ENCODE measurements at places on chromosomes 12 and 14.

- no peak for DNase-seq
Measured at GRCh38 chr12:91432089-91432488, 249.5 kb upstream of the DCN start.

DNA sequence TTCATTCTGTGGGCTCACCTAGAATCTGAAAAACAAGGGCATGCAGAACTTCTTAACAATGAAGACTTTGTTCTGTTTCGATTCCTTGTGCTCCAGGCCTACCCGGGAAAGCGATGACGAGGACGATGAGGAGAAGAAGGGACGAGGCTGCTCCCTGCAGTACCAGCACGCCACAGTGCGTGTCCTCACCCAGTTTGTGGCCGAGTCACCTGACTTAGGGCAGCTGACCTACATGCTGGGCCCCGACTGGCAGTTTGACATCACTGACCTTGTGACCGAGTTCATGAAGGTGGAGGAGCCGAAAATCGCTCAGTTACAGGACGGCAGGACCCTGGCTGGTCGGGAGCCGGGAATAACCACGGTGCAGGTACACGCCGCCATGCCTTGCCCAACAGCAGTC is 585.4 kb downstream of the AACS start:
- DNase-seq = no peak

- DNase-seq = no peak
Measured at GRCh38 chr14:103892247-103892646, 36.0 kb upstream of the TDRD9 start.

GRCh38 chr14:92323011-92323915 is at the start of gene SLC24A4:
Gene SLC24A4, plus strand, starts transcription at chr14:92323165. Its CDS starts 666 bp downstream, at chr14:92323831.
- DNase-seq = no peak

DNA sequence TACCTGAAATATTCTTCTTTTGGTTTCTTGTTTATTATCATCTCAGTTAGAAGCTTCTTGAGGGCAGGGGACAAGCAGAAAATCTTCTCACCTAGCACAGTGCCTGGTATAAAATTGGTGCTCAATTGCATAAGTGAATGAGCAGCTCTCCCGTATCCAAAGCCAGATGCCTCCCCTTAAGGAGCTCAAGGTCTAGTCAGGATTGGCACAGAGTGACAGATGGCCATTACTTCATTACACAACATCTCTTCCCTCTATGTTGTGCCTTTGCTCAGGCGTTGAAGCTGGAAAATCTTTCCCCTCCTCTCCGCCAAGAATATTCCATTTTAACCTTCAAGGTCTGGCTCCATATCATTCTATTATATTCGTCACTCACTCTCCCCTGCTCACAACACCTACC is 3.6 kb downstream of the SLC4A8 start:
- DNase-seq = no peak

- DNase-seq = no peak
Measured at GRCh38 chr12:62128175-62128975, 131.8 kb upstream of the USP15 start.

DNA sequence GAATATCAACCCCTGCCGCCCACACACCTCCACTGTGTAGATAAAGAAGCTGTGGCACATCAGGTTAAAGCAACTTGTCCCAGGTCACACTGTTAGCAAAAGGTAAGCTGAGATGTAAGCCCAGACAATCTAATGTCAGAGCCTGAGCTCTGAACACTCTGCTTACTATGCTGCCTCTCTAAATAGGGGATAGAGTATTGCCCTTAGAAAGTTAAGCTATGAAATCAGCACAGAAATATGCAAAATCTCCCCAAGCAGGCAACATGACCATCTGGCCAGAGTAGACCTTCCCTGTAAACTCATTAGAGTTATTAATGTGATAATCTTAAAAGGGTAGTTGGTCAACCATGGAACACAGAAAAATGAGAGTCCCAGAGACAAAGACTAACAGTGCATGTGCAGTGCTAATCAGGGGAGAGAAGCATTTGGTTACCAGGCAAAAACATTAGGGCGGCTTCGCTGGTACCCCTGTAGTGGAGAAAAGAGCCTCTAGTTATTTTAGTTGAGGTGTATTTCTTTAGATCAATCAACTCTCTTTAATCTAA is 171.0 kb downstream of the BTG1 start:
- no peak for DNase-seq

- DNase-seq = no peak
Measured at GRCh38 chr14:61716956-61717355, 21.6 kb downstream of the HIF1A start.

DNA sequence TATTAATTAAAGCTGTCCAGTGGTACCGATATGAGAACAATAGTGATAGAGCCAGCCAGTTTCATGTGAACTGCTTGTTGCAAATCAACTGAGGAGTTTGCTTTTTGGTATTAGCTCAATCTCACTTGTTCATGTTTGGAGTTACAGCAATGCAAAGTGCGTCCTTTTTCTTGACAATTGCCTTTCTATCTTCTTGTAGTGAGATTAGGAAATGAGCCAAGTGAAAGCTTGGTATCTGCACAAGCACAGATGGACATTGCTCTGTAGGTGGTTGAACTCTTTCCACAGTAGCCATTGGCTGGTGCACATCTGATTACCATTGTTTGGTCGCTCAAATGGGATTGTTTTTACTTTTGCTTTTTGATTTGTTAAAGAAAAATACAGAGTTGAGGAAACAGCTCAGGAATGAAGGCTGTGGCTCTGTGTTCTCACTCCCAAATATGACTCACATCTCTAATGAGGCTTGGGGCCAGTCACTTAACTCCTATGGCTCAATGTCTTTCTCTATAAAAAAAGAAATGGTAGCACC is 241.4 kb downstream of the BMP4 start:
- DNase-seq = no peak

DNA sequence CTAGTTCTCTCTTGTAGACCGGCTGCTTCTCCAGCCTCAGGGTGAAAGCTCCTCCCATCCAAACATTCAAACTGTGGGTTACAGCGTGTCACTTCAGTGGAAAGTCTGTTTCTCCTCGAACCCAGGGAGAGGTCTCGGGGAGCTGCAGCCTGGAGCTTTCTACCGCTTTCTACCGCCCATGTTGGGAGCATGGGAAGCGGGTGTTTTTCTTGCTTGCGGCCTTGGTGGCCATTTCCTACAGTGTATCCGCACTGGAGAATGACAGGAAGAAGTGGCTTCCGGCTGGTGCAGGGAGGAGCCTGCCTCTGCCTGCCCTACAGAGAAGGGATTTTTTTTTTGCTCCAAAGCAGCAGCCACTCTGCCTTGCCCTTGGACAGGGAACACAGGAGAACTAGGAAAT is 21.2 kb downstream of the ZFP36L1 start:
- DNase-seq = no peak

DNA sequence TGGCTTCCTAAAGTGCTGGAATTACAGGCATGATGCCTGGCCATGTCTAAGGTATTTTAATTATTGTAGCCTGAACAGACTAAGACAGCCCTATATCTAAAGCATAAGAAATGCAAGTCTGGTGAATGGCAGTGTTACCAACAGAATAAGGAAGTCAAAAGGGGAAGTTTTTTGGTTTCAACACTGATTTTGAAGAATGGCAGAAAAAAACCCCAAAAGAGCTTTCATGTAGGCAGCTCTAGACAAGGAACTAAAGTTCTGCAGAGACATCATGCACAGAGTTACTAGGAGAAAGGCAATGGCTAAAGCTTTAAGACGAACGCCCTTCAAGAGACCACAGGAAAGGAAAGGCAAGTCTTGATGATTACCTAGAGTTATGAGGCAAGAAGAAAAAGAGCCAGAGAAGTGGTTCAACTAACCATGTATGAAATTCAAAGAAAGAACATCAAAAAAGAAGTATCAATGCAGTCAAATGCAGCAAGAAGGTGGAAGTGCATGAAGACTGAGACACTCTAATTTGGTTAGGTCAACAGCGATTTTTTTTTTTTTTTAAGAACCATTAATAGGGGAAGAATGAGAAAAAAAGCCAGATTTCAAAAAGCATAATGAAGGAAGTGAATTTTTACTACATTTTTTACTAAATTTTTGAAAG is 50.8 kb downstream of the RPS6KA5 start:
- DNase-seq = no peak

GRCh38 chr14:51774209-51774608 is 86.2 kb upstream of the GNG2 start:
- no peak for DNase-seq

DNA sequence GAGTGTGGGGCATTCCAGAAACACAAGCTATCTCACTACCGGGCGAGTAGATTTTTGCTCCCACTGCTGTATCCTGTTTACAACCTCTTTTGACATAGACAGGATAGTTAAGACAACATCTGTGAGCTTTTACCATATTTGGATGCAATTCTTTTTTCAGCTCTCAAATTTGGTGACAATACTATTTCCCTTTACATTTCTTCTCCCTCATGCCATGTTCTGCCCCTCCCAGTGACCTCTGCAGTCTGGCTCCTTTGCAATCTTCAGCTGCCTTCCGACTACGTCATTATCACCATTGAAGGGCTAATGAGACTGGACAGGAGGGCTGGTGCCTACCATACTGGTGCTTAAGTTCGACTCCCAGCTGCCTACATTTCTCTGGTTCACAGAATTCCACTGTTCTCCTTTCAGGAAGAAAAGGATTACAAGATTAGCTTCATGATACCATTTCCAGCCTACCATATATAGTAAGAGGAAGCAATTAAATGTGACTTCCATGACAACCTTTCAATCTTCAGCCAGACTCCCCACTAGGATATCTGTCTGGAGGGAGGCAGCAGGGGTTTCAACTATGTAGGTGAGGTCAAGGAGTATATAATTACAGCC is 251.6 kb downstream of the PHLDA1 start:
- no peak for DNase-seq

GRCh38 chr14:21109377-21110138 is 8.7 kb downstream of the TMEM253 start:
- no peak for DNase-seq

DNA sequence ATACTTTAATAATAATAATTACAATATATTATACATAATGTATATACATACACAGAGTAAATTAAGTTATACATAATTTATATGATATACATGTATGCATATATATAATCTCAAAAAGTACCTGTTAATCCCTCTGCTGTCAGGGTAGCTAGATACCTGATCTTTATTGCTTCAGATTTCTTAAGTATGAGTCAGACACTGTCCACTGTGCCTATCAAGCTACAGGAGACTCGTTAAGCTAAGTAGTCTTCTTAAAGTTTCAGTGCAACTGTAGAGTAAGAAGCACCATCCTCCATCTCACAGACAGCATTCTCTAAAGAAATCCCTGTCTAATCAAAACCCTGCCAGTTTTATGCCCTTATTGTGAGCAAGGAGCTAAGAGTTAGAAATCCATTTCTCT is 428.7 kb downstream of the RERGL start:
- DNase-seq = no peak

DNA sequence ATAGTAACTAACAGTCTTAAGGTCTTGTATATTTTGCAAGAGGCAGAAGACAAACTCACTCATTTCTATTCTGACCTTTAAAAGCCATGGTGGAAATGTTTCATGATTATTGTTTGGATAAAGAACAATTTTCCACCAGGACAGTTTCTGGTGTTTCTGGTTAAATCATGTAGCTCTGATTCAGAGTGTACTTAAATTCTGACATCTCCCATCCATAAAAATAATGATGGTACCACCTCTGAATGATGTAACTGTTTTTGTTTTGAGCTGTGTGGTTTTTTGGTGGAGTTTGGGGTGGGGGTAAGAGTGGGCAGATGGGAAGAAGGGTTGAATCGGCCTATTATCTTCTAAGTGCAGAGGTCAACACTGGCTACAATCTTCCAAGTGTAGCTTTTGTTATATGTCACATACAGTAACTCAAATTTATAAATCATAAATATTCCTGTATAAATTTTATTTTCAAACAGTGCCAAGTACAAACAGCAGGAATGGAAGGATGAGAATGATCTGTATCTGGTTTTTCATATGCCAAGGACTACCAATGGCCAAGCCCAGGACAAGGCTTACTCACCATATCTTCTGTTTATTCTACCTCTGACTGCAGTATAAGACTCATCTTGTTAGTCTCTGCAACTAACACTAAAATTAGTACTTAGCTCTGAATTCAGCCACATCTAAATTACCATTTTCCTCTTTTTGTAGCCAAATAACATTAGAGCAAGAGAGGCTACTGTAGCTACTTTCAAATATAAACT is 108.7 kb downstream of the BCAT1 start:
- DNase-seq = no peak

DNA sequence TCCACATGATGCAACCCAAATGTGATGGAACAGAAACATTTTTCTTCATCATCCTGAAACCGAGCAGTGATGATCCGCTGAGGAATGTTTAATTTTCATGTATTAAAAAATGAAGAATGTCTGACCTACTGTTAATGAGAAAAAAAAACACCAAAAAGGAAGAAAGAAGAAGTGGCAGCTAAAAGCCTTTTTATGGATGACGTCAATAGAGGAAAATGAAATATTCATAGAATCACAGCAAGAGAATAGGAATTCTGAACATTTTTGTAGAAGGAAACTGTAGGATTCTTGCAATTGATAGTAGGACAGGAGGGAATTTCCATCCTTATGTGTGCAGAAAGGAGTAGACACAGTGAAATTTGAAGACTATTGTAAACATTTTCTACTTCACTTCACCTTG is 112.9 kb downstream of the PRKCH start:
- DNase-seq = no peak

DNA sequence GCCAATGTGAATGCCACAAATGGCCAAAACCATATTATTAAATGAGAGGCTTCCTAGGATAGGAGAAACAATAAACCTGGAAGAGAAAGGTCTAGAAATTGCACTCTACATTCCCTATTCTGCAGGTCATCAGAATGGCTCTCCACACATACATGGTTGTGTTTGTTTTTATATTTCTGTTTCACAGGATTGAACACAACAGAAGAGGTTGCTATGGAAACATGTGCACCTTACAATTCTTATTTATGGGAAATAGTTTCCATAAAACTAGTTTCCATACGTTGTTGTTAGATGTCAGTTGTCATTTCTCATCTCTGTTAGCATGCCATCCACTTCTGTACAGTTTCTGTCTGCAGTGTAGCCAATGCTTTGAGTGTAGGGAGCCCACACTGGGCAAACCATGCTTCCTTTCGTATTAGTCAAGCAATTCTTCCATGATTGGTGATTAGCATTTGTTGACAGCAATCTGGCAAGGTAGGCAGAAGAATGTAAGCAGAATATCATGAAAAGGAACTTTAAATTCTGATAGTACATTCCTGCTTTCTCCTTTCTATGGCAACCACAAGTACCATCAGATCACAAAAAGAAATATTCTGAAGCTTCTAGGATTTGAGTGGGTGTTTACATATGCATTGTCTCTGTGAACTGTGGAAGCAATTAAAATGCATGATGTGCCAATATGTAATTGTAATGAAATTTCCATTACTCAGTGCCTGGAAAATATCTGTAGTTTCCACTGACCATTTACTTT is 141.6 kb upstream of the AVPR1A start:
- no peak for DNase-seq

- no peak for DNase-seq
Measured at GRCh38 chr14:50773632-50774541, 57.1 kb downstream of the NIN start.

GRCh38 chr12:49170924-49171323 is 18.0 kb downstream of the TUBA1A start:
- DNase-seq = no peak

GRCh38 chr14:96139879-96140278 is 64.8 kb upstream of the BDKRB2 start:
- no peak for DNase-seq

All from activated B cell treated with CpG ODN at 0.5 μM for 24 hours (primary cell).